ENCODE measurements at places on chromosomes 12 and 14.
A peak's percentile ranks its signal among the peaks of the same experiment; 100 is the strongest.

- DNase-seq: no peak
These were observed 87.2 kb upstream of the FGD4 start for GRCh38 chr12:32312049-32312670.

GRCh38 chr12:124599074-124599999 is 31.9 kb upstream of the NCOR2 start:
- DNase-seq: no peak

DNA sequence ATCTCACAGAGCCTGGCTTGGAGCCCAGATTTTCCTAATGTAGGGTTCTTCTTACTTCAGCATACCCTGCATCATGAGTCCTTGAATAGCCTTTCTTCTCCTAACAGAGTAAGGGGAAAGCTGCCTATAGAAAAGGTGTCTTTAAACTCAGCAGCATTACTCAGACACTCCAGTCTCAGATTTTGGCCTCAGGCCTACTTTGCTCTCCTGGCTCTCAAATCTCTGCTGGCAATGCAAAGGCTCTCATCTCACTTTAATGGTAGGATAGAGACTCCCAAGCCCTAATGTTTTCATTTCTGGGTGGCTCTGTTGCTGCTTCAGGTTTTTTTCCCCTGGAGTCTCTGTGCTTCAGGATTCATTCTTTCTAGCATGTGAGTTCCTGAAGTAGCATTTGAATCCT is 9.1 kb upstream of the NKX2-8 start:
- no peak for DNase-seq

- DNase-seq: no peak
These were observed 92.6 kb downstream of the SLC2A13 start for GRCh38 chr12:40013292-40013691.

- DNase-seq: no peak
These were observed 9.2 kb upstream of the KRT73 start for GRCh38 chr12:52627395-52628110.

- DNase-seq: no peak
These were observed 18.2 kb downstream of the PDE6H start for GRCh38 chr12:14991069-14991468.

GRCh38 chr12:125284087-125284486 is 218.9 kb downstream of the AACS start:
- DNase-seq: no peak

DNA sequence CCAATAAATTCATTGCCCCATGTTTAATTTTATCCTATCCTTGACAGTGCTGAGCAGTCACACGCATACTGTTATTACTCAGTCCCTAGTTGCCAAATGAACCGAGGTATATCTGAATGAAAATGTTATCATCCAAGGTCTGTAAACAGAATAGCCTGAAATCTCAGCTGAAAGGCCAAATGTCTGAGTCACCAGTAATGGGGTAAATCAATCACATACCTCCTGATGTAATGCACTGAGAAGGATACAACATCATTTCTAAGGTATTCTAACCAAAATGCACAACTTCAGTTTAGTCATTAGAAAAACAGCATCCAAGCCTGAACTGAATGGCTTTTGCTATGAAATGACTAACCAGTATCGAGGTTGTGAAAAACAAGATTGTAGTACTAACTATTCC is 228.6 kb downstream of the DPF3 start:
- no peak for DNase-seq

DNA sequence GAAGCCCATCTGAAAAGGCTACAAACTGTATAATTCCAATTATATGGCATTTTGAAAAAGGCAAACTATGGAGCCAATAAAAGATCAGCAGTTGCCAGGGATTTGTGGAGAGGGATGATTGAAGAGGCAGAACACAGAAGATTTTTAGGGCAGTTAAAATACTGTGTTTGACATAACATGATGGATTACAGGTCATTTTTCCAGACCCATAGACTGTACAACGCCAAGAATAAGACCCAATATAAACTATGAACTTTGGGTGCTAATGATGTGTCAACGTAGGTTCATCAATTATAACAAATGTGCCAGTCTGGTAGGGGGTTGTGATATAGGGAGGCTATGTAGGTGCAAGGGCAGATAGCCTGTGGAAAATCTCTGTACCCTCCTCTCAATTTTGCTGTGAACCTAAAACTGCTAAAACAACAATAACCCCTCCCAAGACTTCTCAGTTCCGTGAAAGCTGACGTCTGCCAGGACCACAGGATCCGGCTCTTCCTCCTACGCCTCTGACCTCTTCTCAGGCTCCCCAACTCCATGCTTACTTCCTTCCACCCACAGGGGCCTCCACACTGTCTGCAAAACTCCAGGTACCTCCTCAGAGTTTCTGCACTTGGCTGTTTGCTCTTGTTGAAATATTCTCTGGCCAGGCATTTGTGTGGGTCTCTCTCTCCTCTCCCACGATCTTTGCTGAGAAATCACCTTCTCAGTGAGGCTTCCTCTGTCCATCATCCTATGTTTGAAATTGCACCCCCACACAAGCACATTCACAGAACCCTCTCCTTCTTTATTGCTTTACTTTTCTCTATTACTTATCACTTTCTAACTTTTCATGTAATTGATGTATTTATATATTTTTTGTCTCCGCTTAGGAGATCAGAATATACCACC is 131.4 kb downstream of the BBS10 start:
- no peak for DNase-seq

DNA sequence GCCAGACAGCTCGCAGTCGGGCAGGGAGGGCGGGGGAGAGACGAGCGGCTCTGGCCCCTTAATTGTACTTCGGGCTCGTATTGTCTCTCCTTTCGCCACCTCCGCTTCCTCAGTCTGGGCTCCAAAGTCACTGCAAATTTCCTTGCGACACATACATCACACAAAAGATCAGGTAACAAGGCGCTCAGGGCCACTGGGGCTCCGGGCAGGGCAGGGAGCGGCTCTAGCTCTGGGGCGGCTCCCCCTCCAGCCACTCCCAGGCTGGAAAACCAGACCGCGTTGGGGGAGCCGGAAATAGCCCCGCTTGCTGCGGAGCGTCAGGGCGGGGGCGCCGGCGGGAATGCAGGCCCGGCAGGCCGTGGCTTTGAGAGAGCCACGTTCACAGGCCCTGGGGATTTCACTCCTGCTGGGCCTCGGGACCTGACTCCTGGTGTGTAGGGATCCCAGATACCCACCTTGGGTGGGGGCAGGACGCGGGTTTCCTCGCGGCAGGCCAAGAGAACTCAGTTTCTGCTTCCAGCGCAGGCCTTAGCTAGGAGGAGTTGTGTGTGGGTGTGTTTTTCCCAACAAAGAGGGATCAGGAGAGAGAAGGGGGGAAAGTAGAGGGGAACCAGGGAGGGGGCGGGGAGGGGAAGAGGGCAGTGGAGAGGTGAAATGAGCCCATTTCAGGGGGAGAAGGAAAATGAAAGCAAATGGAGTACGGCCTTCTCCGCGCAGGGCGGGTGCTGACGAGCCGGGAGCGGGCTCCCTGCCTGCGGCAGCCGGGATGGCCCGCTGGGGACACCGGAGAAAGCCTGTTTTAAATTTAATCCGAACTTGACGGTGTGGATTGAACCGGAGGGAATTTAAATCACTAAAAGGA is 4.4 kb upstream of the HOXC9 start:
- DNase-seq: no peak

- no peak for DNase-seq
These were observed 360.5 kb downstream of the APAF1 start for GRCh38 chr12:99005601-99006000.

DNA sequence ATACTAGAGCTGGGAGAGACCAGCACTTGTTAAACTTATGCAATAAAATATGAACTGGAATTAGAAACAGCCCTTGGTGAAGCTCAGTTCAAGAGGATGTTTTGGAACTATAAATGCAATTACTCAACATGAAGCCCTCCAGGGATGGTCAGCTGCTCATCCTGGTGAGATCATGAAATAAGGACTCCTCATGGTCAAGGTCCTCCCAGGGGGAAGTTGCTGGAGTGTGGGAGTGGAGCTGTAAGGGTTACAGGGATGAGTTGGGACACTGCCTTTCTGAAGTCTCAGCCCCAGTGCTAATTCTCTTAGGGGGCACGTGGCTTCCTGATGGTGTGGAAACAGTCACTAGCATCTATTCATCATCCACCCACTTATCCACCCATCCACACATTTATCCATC is 301.7 kb upstream of the SFSWAP start:
- DNase-seq: no peak

DNA sequence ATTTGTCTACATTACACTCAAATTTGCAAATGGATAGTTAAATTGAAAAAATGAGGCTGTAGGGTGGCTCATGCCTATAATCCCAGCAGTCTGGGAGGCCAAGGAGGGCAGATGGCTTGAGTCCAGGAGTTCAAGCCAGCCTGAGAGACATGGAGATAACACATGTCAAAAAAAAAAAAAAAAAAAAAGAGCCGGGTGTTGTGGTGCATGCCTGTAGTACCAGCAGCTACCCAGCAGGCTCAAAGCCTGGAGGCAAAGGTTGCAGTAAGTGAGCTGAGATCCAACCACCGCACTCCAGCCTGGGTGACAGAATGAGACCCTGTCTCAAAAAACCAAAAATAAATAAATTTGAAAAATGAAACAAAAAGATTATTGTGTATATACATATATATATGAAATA is 119.9 kb upstream of the MGAT4C start:
- DNase-seq: no peak

DNA sequence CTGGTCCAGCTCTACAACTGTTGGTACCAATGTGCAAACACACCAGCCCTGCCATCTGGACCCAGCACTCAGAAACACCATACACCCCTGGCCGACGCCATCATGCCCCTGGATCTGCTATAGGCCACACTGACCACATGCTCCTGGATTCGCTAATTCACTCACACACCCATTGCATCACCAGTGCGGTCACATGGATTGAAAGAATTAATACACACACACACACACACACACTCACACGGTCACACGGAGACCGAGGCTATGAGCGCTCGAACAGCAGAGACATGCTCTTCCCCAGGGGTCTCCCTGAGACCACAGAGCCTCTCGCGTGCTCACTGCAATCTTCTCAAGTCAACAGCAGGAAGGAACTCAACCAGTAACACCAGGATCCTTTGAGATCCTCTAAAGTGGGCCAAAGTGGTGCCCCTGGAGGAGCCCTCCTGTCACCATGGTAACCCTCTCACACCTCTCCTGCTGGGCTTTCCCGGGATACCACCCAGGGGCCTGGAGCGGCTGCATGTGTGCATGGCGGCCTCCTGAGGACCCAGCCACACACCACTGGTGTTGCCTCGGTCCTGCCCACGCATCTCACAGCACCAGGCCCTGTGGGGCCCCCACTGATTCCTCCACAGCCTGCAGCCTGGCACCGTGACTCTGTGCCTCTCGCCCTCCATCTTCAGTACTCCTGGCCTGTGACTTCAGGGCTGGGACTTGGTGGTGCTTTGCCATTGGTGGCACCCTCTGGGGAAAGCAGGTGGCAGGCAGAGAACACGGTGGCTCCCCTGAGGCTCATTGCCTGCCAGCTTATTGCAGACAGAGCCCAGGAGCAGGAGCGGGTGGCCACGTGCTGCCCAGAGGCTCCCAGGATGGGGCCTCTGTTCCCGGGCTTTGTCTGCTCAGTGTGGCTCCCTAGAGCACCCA is 15.1 kb downstream of the LRTM2 start:
- peak; percentile 62 for DNase-seq

GRCh38 chr14:68814539-68815297 is 21.9 kb upstream of the ZFP36L1 start:
- DNase-seq: peak; percentile 54

- DNase-seq: no peak
These were observed 16.7 kb downstream of the AHSA1 start for GRCh38 chr14:77474479-77475177.

- DNase-seq: no peak
These were observed 1142.1 kb downstream of the FLRT2 start for GRCh38 chr14:86672080-86672479.

GRCh38 chr12:91825999-91826398 is 319.6 kb downstream of the BTG1 start:
- DNase-seq: no peak

- no peak for DNase-seq
These were observed 13.1 kb downstream of the ZDHHC22 start for GRCh38 chr14:77128414-77128891.

DNA sequence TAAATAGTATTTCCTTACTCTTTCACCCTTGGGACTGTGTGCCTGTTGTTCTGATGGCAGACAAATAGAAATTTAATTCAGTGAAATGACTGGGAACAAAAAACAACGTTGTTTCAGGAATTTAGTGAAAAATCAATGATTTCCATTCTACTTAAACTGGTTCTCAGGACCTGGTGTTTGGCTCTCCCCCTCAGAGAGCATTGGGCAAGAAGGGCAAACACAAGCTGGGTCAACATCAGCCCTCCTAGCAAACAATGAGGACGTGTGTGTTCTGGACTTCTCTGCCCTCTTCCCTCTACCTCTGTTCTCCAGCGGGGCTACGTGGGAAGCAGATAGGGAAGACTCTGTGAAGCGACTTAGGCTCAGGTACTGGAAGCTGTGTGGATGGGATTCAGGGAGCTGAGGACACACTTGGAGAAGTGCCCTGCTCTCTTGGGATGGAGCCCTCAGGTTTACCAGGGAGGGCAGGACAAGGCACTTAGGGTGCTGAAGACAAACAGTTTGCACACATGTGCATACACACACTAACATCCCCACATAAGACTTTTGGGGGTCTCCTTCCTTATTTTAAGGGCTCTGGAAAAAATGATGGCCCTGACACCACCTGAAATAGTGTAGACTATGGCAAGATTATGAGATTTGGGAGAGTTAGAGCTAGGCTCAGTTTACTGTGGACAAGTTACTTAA is 7.6 kb upstream of the SERPINA1 start:
- DNase-seq: no peak

- DNase-seq: no peak
These were observed 130.5 kb upstream of the CRY1 start for GRCh38 chr12:107223821-107224220.

GRCh38 chr14:68521961-68522509 is 270.8 kb downstream of the ZFP36L1 start:
- no peak for DNase-seq

DNA sequence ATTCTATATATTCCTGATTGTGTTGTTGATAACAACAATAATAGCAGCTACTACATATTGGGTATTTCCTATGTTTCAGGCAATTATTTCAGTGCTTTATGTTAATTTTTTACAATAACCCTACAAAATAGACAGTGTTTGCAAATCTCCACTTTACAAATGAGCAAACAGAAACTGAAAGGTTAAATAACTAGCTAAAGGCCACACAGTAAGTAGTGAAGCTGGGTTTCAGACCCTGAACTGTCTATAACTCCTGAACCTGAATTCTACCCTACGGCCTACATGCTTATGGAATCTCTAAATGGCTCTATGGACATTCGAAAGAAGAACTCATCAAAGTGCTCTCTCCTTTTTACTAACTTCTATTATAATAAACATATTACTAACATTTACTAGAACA is 19.7 kb upstream of the NUDT4 start:
- no peak for DNase-seq

DNA sequence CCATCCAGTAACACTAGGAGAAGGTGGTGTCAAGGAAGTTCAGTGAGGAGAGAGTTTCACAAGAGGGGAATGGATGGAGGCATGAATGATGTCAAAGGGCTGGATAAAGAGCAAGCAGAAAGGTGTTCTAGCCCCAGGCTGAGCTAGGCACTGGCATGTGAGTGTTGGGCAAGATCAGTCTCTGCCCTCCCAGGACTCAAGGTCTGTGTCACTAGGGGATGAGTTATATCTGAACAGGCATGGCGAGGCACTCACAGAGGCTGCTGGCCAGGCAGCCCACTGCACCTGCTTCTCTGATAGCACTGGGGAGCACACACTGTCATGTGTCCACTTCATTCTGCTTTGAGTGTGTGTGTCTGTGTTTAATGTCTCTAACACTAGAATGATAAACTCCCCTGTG is 903.8 kb downstream of the BCL11B start:
- DNase-seq: no peak

- peak; percentile 42 for DNase-seq
These were observed 33.4 kb downstream of the ELK3 start for GRCh38 chr12:96227365-96228106.

All from RWPE2 (cell line).